ENCODE measurements at places on chromosomes 12 and 14.
A peak's percentile ranks its signal among the peaks of the same experiment; 100 is the strongest.

DNA sequence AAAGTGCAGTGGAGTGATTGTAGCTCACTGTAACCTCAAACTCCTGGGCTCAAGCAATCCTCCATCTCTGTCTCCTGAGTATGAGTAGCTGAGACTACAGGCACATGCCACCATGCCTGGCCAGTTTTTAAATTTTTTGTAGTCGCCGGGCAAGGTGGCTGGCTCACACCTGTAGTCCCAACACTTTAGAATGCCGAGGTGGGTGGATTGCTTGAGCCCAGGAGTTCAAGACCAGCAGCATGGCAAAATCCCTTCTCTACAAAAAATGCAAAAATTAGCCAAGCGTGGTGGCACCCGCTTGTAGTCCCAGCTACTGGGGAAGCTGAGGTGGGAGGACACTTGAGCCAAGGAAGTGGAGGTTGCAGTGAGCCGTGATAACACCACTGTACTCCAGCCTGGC lies 219.5 kb downstream of the KLHL28 start:
- DNase-seq, result no peak

DNA sequence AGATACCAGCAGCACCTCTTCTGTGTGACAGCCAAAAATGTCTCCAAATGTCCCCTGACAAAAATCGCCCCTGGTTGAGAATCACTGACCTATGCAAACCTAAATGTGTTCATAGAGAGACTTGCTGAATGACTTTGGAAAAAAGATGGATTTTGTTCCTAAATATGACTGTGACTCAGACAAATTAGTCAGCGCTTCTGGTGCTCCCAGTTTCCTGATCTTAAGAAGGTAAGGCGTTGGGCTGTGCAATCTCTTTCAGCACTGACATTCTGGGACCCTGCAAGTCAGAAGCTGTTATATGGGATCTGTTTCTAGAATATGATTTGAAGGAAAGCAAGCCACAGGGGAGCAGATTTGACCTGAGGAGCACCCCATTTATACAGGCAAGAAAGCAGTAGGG lies 90.6 kb upstream of the PWP1 start:
- no peak for DNase-seq

DNA sequence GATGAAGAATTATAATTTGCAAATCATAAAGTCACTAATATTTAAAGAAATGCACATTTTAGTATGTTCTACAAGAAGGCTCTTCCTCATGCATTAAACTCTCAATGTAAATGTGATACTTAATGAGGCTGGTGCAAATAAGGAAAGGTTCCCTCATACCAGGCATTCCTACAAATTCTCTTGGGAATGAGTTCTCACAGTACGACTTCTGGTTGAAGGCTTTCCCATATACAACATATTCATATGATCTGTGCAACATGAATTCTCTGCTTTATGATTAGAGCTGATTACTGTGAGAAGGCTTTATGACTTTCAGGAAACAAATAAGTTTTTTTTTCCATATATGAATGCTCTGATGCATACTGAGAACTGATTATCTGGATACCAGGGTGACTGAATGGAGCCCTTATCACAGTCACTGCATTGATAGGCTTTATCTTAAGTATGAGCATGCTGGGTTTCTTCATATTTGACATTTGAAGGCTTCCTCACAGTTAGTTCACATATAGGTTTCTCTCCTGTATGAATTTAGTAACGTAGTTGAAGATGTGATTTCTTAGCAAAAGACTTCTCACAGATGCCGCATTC lies 293.9 kb downstream of the RAD51B start:
- no peak for DNase-seq

DNA sequence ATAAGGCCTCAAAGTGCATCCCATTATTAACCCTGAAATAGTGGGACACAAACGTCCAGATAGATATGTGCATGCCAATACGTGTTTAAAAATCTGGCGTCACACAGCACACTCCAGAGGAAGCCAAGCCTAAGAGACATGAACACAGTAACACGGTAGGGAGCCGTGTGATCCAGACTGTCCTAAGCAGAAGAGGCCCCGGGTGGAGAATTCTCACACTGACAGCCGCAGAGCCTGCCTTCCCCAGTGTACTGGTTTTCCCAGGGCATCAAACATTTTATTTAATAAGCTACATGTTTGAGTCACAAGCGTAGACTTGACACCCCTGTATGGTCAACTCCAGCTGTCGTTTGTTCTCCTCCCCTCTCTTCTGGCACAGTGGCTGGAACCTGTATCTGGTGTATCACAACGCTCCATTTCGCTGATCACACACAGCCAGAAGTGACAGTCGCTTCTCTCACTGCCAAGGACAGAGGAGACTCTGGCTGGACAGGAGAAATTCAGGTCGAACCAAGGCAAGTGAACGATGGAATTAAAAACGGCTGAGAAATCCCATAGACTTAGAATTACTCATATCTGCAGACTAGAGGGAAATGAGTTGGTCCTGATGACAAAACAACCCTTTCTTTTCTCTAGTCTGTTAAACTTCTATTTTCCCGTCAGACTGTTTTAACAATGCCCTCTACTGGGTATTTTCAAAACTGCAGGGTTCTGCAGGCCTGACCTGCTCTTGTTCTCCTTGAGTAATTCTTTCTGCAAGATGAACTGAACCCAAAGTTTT lies 359.9 kb downstream of the RGS6 start:
- DNase-seq, result no peak

DNA sequence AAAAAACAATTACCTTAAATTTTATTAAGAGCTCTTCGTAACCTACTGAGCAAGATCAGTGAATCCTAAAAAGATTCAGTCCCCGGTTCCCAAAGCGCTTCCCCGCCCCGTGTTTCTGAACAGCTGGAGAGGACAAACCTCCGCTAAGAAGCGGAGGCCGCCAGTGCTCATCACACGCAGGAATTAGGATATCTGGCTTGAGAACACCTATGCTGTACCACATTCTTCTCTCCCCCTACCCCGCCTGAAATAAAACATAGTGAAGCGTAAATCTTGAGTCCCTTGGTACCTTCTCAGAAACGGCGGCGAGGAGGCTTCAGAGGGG lies 774 bp upstream of the WDR20 start:
- DNase-seq, result no peak

- peak; percentile 46 for DNase-seq
Observed at GRCh38 chr14:77067632-77068516, 30.2 kb upstream of the CIPC start.

DNA sequence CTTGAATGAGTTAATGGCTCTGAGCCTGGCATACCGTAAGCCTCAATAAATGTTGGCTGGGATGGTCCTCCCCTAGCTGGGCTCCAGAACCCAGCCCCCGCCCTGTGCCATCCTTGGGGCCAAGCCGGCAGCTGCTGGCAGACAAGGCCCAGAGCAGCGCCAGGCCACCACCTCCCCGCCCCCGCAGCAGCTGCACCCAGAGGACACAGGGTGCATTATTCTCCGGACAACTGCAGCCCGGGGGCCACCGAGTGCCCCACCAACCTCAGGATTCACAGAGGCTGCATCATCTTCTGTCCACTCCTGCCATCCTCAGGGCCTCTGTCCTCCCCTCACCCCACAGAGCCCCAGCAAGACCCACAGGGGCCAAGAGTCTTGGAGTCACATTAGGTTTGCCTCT lies 92.7 kb downstream of the NCOR2 start:
- no peak for DNase-seq

- no peak for DNase-seq
Observed at GRCh38 chr12:27751386-27752047, 28.5 kb upstream of the KLHL42 start.

GRCh38 chr14:78401866-78402265 lies 231.7 kb downstream of the NRXN3 start:
- no peak for DNase-seq

- DNase-seq, result no peak
Observed at GRCh38 chr12:128133321-128134073, 133.5 kb upstream of the TMEM132C start.

GRCh38 chr12:12384571-12385340 lies 27.9 kb downstream of the BORCS5 start:
- DNase-seq, result peak; percentile 22

DNA sequence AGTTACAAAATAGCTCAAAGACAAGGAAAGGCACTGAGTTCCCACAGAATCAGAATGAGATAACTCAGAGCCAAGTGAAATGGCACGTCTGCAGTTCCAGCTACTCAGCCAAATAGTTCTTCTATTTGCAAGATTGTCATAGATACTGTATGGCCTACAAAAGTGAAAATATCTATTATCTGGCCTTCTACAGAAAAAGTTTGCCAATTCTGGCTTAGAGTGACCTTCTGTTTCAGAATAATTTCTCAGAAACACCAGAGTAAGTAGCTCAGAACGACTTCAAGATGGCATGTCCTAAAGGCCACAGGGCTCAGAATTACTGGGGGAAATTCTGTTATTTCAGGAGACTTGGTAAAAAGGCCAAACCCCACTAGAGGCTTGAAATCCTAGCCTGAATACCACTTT lies 10.7 kb upstream of the RTRAF start:
- DNase-seq, result no peak

GRCh38 chr12:51941011-51941581 lies 10.4 kb upstream of the ACVR1B start:
- no peak for DNase-seq

GRCh38 chr12:6549684-6550151 lies 6.1 kb downstream of the IFFO1 start:
- DNase-seq, result no peak

DNA sequence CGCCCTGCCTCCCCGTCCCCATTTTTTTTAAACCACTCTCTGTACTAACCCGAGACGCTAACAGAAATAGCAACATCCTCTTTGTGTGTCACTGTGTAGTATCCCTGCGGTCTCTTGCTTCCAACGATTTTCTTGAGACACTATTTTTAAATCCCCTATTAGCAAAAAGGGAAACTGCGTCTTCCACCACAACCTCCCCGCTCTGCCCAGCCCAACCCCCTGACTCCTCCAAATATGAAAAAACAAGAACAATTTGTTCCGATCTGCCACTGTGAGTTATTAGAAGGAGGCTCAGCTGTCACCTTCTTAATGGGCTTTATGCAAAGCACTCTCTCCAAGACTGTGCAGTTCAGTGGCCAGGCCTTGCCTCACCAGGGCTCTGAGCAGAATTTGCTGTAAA lies 76.3 kb downstream of the MAP1LC3B2 start:
- no peak for DNase-seq

- DNase-seq, result no peak
Observed at GRCh38 chr12:124026755-124027745, 54.0 kb downstream of the ZNF664 start.

- no peak for DNase-seq
Observed at GRCh38 chr14:94966344-94966743, 191.0 kb downstream of the DICER1 start.

GRCh38 chr12:123134271-123134671 lies 16.6 kb downstream of the PITPNM2 start:
- DNase-seq, result no peak

GRCh38 chr14:41549282-41549681 lies 57.4 kb upstream of the LRFN5 start:
- DNase-seq, result no peak

DNA sequence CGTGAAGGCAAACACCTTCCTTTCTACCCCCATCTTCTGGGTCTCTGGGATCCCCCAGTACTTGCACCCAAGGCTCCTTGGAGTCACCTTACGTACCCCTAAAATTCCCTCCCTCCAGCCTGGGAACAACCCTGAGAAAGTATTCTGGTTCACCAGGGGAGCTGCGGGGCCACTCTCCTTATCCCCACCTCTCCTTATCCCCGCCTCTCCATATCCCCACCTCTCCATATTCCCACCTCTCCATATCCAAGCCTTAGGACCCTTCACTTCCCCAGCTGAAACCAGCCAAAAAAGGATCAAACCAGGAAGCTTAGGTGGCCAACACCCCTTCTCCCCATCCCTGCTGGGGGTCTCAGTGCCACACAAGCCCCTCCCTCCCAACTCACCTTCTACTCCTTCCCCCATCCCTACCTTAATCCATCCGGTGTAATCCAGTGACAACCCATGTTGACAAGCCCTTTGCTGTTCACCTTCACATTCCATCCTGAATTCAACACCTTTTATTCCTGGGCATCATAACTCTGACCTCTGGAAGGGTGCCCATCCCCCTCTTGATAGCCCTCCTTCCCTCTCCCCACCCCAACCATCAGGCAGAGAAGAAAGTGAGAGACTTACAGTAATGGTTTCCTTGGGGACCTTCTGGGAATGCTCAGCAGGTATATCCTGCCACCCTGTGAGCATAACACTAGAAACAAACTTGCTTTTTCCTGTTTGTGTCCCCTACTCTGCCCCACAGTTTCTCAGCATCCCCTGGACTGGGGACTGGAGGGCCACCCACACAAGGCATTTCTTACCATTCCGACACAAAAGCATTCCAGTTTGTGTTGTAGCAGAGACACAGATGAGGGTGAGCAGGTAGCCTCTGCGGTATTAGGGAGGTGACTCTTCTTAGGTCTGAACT lies 1.6 kb upstream of the MSI1 start:
- DNase-seq, result no peak

DNA sequence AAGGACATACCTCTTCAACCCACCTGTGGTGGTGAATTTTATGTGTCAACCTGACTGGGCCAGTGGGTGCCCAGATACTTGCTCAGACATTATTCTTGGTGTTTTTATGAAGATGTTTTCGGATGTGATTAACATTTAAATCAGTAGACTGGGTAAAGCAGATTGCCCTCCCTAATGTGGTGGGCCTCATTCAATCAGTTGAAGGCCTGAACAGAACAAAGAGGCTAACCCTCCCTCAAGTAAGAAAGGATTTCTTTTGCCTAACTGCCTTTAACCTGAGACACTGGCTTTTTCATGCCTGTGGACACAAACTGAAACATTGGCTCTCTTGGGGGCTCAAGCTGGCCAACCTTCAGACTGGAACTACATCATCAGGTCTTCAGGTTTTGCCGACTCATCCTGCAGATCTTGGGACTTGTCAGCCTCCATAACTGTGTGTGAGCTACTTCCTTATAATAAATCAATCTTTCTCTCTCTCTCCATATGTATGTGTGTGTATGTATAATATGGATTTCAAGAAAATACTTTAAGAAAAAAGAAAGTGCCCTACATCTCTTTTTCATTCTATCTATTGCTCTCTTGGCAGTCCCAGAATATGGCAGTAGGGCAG lies 39.4 kb downstream of the RTN1 start:
- no peak for DNase-seq

- no peak for DNase-seq
Observed at GRCh38 chr12:113852264-113852663, 113.9 kb downstream of the RBM19 start.

DNA sequence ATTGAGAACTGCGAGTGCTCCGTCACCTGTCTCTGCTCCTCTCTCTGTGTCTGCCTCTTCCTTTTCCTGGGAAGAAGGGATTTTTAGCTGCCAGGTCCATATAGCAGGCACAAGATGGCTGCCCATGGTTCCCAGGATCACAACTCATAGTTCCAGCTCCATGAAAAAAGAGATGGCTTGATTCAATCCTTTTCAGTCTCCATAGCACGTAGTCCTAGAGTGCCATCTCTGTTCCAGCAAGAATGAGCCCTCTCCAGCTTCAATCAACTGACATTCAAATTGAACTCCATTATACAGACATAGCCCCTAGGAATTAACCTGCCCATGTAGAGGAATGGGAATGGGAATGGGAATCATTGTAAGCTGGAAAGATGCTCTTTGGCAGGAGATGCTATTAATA lies 34.7 kb upstream of the RTRAF start:
- DNase-seq, result no peak

GRCh38 chr14:95352481-95352880 lies 32.8 kb upstream of the CLMN start:
- DNase-seq, result no peak

GRCh38 chr12:88450136-88450535 lies 130.1 kb downstream of the KITLG start:
- DNase-seq, result no peak
